ENCODE measurements at places on chromosomes 12 and 14.

DNA sequence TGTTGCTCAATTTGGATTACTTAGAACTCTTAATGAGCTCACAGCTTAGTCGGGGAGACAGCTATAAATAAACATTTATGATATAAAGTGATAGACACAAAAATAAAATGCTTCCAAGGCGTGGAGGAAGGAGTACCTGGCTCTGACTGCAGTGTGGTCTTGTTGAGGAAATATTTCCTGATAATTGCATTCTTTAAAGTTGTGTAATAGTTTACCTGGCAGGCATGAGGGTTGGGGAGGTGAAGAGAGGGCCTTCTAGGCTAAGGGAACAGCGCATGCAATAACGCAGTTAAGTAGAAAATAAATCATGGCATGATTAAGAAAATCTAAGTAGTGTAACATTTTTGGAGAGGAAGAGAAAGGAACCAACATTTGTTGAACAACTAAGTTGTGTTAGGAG is 260.5 kb upstream of the ATP2B1 start:
- no peak for DNase-seq

DNA sequence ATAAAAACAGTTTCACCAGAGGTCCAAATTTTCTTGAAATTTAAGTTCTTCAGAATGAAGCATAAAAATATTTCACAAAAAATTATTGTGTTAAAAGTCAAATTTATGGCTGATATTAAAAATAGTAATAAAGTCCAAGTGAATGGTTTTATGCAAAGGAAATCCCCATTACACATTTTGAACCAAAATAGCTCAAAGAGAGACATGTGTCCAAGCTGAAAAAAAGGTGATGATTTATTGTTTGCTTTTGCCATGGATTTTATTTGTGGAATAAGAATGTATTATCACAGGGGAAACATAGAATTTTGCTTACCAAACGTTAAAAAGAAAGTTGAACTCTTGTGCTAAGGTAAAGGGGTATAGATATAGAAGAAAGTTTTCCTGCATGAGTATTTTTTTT is 4.6 kb downstream of the FOXG1 start:
- DNase-seq: no peak

DNA sequence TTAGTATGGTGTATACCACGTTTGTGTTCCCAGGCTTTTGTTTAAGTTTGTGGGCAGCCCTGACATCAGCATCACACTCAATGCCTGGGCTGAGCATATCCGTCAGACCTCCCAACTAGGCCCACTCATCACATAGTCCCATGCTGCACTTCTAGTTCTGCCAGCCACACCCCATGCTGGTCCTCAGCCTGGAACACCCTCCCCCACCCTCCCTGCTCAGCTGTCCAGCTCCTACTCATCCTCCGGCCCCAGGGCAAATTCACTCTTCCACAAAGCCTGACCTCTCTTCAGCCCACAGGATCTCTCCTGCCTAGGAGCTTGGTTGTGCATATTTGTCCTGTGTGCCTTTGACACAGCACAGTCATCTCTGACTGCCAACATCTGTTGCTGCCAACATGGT is 3.9 kb upstream of the ENDOU start:
- DNase-seq: no peak

GRCh38 chr14:34633742-34634141 is 3.8 kb upstream of the SNX6 start:
- DNase-seq: no peak

- no peak for DNase-seq
Measured at GRCh38 chr12:119822046-119822445, 55.1 kb downstream of the CIT start.

DNA sequence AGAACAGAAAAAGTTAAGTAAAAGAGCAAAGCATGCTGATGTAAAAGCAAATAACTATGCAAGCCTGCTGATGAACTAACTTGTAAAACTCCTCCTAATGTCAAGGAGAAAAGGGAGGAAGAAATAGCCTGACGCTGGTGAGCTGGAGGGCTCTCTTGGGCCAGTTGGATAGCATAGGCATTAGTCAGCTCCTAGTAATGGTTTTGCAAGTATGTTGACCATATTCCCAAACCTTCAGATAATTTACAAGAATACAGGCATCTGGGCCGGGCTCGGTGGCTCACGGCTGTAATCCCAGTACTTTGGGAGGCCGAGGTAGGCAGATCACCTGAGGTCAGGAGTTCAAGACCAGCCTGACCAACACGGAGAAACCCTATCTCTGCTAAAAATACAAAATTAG is 871.4 kb downstream of the C12orf50 start:
- DNase-seq: no peak

- DNase-seq: no peak
Measured at GRCh38 chr12:57892232-57892972, 45.9 kb upstream of the CTDSP2 start.

GRCh38 chr12:2240984-2241383 is 188.2 kb downstream of the CACNA1C start:
- no peak for DNase-seq

GRCh38 chr12:114012744-114013431 is 46.8 kb upstream of the RBM19 start:
- DNase-seq: no peak

GRCh38 chr14:91378930-91379578 is 38.6 kb downstream of the CCDC88C start:
- no peak for DNase-seq

DNA sequence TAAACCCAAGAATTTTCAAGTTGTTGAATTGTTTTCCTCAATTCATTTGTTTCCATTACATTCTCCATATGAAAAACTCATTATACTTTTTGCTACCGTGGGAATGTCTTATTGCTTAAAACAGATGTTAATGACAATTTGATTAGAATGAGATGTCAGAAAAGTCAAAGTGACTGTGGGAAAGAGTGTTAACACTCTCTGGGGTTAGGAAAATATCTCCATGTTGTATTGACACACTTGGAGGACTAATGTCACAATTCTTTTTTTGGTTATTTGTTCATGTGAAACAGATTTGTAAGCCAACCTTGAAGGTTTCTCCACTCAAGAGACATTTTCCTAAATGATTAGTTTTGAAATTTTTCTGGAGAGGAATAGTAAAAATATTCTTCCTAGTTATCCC is 47.2 kb upstream of the CMAS start:
- no peak for DNase-seq

Measured in stimulated activated CD4-positive, alpha-beta T cell treated with anti-CD3 and anti-CD28 coated beads, Interleukin-15, amount 100 ng/mL, for 1 hour (primary cell).